ENCODE measurements at places on chromosomes 11 and 22.

DNA sequence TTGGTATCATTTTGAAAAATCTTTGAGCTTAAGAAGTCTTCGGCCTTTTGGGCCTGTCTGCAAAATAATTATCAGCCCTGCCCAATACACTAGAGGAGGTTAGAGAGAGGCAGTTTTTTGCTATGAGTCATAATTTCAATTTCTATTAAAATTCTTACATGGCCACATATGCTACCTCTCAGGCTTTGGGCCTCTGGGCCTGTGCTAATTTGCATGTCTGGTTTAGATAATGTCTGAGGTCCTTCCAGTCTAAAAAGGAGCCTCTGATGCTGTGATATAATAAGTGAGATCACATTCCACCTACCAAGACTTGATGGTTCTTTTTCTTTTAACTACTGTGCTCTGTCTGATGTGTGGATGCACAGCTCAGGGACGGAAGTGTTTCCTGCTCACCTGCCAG, 70.8 kb downstream of the KCNJ1 start:
- no peak for DNase-seq

- DNase-seq, result no peak
These were observed 50.3 kb downstream of the FAM76B start for GRCh38 chr11:95739108-95739938.

GRCh38 chr22:31753634-31754501, at the start of gene DEPDC5:
TSS of gene DEPDC5 (plus strand) at chr22:31754019. CDS start at chr22:31754922, 903 bp downstream.
- peak; percentile 74 for DNase-seq

DNA sequence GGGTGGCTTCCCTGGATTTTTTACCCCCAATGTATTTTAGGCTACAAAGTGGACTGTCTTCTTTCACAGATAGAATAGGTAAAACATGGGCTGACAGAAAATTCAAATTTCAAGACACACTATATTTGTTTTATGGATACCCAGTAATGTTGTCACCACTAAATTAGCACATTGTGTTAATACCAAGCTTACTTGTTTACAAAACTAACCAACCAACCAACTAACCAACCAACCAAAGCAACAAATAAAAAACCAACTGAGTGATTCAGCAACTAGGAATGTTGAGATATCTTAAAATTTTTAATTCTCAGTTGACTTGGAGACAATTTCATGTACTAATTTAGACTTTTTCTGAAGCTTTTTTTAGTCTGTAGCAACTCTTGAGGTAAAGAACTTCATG, 69.3 kb upstream of the CTSC start:
- no peak for DNase-seq

- peak; percentile 43 for DNase-seq
These were observed 57.0 kb downstream of the PDE2A start for GRCh38 chr11:72617080-72617762.

- no peak for DNase-seq
These were observed 43.4 kb downstream of the BCR start for GRCh38 chr22:23223569-23224317.

GRCh38 chr11:125193416-125193726, 28.8 kb downstream of the PKNOX2 start:
- no peak for DNase-seq

DNA sequence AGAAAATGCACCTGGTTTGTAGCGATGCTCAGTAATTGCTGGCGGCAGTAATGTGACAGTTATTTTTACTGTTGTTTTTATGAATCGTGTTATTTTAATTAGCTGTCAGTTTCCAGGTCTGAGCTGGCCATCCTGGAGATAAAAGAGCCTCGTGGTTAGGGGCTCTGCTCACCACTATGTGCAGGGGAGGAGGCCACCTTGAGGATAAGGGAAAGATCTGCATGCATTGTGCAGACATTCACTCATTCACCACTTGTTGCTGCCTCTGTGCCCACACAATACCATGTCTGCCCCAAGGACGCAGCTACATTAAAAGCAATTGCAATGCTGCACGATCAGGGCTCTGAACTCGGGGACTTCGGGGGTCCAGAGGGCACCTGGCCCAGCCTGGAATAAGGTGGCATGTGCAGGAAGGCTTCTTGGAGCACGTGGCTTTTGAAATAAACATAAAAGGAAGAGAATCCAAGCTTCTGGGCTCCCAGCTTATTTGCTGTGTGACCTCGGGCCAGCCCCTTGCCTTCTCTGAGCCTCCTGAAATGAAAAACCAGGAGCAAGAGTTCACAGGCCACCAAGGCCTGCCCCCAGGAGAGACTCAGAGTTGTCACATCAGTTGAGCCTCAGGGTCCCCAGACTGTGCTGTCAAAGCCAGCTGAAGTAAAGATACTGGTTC, 44.7 kb upstream of the SHISAL1 start:
- DNase-seq, result no peak

DNA sequence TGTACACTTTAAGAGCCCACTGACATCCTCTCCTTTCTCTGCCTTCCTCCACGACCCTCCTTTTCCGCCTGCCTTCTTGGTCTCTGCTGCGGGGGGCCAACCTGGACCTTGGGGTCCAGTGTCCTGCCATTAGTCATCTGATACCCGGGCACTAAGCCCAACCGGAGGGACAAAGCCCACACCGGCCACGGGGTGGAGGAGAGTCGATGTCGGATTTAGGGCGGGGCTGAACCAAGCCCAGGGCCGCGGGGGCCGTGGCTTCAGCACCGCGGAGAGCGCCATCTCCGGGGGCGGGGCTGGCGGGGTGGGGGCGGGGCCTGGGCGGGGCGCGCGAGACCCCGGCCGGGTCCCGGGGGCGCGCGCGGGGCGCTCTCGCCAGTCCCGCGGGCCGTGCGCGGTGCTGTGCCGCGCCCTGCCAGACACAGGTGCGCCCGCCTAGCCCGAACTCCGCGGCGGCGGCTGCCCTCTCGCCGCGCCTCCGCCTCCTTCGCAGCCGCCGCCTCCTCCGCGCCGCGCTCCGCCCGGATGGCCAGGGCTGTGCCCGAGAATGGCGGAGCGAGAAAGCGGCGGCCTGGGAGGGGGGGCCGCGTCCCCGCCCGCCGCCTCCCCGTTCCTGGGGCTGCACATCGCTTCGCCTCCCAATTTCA, at the start of gene MAPK8IP1:
TSS of gene MAPK8IP1 (plus strand) at position 378 of the 647 bp plus-strand sequence. CDS start at position 548, 170 bp downstream.
- no peak for DNase-seq

DNA sequence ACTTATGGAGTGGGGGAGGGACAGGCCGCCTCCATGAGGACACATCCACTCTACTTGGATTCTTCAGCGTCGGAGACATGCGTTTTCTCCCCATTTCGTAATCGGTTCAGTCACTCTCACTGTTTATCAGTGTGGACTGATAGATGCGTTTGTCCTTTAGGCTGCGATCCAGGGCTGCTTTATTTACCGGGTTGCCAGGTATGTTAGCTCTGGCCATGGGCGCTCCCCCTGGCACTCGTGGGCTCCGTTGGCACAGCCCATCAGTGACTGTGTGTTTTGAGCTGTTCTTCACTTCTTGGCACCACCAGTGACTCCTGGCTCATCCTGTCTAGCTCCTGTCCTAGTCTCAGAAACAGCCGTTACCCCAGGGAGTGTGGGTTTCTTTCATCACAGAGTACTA, 1203.3 kb downstream of the BRD1 start:
- DNase-seq, result no peak

DNA sequence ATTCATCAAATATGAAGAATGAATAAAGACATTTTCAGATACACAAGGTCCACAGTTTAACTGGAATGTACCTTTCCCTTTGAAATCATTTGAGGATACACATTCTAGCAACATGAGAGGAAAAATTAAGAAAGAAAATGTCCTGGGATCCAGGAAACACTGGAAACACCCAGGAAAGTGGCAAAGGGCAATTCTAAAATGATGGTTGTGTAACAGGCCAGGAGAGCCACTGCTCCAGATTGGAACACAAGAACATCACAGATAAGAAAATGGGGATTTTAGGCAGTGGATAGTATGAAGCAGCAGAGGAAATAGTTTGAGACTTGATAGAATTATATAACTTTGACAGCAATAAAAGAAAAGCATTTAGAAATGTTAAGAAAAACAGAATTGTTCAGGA, 56.1 kb upstream of the GRIK4 start:
- no peak for DNase-seq

DNA sequence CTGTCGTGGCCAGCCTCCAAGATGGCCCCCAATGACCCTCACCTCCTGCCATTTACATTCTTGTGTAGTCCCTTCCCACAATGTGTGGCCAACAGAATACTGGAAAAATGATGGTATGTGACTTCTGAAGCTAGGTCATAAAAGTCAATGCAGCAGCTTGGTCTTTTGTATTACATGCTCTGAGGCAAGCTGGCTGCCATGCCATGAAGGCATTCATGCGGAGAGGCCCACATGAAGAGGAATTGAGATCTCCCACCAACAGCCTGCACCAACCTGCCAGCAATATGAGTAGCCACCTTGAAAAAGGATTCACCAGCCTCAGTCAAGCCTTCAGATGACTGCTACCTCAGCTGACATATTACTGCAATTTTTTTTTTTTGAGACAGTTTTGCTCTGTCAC, 4.6 kb downstream of the MRTFA start:
- no peak for DNase-seq

DNA sequence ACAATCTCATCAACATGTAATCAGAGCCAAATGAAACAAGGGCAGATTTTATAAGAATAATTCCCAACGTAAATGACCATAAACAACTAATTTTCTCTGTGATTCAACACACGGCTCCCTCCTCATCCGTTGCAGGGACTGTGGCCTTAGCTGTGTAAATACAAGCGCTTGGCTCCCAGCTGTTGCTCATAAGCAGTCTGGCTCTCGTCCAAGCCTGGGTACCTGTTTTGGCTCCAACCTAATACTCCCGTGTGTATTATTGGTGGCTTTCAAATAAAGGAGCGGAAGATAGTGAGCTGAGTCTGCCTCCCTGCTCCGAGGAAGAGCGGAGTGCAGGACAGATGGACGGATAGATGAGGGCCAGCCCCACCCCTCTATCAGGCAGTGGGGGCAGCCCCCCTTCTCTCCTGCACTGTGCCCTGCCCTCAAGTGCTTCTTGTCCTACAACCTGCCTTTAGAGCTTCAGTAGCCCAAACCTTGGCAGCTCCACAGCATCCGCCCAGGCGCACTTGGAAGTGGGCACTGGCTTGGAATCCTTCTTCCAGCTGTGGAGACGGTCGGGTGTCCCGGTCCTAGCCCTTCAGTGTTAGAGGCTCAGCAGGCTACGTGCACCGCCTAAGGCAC, 670.9 kb downstream of the BRD1 start:
- DNase-seq, result no peak

DNA sequence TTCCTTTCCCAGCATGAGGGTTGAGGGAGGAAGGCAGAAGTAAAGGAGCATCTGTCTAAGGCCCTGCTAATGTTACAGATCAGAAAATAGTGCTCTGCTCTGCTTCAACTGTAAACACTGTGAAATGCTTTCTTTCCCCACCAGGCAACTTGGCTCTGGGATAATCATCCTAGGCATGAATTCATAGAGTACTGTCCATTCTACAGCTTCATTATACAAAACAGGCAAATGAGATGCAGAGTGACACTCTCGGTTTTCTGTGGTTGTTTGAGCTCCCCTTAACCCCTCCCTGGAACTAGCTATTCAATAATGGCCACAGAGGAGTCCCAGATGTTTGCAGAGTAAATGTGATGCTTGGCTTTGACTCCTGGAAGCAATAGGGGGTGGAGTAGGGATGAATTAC, 184.3 kb upstream of the CTSC start:
- no peak for DNase-seq

DNA sequence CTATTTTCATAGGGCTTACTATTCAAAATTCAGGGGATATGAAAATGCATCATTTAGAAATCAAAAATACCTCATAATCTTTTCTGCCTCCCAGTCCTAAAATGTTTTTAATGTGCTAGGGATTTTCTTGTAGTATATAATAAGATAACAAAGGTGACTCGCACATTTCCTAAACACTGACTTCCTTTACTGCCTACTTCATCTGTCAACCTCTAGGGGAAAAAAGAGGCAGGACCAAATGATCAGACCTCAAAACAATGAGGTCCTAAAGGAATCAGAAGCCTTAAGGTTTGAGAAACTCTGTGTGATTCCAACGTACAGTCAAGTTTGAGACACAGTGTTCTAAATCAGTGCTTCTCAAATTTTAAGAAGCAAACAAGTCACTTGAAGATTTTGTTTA, 56.1 kb upstream of the POU2AF2 start:
- no peak for DNase-seq

DNA sequence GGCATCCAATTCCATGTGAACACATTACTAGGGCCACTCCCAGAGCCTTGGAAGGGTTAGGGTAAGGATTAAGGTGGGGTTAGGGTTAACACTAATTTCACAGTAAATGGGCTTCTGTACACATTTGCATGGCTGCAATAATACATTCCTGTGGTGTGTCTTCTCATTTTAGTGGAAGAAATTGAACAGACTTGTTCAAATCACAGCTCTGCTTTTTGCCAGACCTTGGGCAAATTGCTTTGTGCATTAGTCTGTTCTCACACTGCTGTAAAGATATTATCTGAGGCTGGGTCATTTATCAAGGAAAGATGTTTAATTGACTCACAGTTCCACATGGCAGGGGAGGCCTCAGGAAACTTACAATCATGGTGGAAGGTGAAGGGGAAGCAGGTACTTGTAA, 45.4 kb upstream of the RCN1 start:
- no peak for DNase-seq

DNA sequence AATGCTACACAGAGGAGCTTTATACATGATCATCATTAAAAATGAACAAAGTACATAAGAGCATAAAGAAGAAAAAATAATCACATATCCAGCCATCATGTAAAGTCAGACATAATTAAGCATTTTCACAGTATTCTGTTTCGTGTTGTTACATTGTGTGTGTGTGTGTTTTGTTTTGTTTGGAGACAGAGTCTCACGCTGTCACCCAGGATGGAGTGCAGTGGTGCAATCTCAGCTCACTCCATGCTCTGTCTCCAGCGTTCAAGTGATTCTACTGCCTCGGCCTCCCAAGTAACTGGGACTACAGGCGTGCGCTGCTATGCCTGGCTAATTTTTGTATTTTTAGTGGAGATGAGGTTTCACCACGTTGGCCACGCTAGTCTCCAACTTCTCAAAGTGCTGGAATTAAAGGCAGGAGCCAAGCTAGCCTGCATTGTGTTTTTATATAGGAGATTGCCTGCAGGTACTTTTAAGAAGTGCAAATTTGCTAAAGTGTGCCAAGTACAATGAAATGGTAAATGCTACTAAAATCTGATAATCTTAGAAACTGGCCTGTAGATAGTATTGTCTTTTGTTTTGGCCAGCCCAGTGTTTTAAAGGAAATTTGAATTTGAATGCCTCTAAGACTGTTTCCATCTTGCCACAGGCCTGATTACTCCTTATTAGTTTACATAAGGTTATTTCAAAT, 7.8 kb downstream of the CTSC start:
- no peak for DNase-seq

DNA sequence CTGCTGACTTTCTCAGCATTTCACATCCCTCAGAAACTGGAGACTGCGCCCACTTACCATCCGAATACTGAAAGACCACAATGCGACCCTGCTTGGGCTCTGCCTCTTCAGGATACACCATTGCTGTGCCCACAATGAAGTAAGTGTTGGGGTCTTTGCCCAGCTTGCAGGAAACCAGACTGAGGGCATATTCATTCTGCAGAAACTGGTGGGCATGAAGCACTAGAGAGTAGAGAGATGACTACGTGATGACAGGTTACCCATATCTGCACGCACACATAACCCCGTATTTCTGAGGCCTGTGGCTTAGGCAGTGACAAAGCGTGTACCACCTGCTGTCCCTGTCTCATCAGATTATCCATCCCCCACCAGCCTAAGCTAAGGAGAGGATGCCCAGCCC, 14.6 kb upstream of the VWCE start:
- DNase-seq, result no peak

All from H54 (cell line).